ENCODE measurements at places on chromosomes 7 and 10.

- peak; percentile 66 for DNase-seq
These were observed 1.9 kb downstream of the VGF start for GRCh38 chr7:101163279-101164070.

DNA sequence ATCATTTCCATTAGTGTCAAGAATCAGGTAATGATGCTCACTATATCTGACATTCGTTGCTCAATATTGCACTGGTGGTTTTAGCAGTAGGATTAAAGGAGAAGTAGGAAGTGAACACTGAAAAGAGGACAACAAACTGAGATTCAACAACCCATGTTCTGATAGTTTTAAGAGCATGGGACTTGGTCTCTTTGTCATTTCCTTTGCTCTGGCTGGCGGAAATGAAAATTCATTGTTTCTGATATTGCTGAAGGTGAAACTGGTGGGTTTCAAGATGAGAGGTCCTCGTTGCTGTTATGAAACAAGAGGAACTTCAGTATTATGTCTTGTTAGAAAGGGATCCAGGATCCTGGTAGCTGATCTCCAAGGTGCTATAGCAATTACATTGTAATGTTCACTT lies 129.0 kb downstream of the DNAH11 start:
- no peak for DNase-seq

DNA sequence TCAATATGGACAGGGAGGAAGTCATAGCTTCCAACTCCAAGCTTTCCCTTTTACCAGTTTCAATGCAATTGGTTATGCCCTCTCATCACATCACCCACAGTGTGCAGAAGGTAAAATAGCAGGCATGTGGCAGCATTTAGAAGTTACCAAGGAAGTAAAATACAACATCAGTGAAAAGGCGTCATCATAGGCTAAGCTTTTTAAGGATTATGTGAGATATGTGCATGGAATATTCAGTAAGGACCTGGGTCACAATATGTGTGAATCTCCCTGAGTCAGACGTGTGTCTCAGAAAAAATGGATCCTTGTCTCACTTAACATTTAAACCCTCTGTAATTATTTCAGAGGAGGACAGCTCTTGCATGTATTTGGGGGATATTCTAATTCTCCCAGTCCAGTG lies 522.8 kb upstream of the POM121L12 start:
- DNase-seq: no peak

- no peak for DNase-seq
These were observed 71.2 kb upstream of the COL13A1 start for GRCh38 chr10:69730251-69731156.

DNA sequence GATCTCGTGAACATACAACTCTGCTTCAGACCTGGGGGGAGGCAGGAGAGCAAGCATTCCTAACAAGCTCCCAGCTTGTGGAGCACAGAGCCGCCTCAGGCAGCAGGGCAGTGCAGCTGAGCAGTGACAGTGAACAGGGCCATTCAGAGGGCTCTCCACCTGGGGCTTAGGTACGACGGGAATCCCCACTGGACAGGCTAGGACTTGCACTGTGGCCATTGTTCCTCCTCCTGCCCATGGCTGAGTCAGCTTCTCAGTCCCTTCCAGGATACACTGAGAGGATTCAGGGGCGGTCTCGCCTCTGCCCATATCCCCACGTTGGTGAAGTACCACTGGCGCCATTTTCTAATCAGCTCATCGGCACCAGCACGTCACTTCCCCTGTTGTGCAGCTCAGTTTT lies 71.1 kb downstream of the FIGNL1 start:
- DNase-seq: peak; percentile 20

- no peak for DNase-seq
These were observed 16.7 kb downstream of the PSAP start for GRCh38 chr10:71834343-71834674.

- DNase-seq: no peak
These were observed 201.5 kb downstream of the LRMDA start for GRCh38 chr10:75632805-75633462.

GRCh38 chr7:1659696-1660095 lies 10.4 kb upstream of the ELFN1 start:
- no peak for DNase-seq

- DNase-seq: no peak
These were observed 77.7 kb downstream of the WDFY4 start for GRCh38 chr10:48762064-48763042.

- no peak for DNase-seq
These were observed 41.2 kb downstream of the ANLN start for GRCh38 chr7:36430881-36431280.

- DNase-seq: no peak
These were observed 55.9 kb upstream of the ADRB1 start for GRCh38 chr10:113987805-113988204.

GRCh38 chr7:142250705-142251104 lies 7.2 kb downstream of the PRSS58 start:
- no peak for DNase-seq

GRCh38 chr7:145347271-145347670 lies 511.4 kb upstream of the TPK1 start:
- DNase-seq: no peak

DNA sequence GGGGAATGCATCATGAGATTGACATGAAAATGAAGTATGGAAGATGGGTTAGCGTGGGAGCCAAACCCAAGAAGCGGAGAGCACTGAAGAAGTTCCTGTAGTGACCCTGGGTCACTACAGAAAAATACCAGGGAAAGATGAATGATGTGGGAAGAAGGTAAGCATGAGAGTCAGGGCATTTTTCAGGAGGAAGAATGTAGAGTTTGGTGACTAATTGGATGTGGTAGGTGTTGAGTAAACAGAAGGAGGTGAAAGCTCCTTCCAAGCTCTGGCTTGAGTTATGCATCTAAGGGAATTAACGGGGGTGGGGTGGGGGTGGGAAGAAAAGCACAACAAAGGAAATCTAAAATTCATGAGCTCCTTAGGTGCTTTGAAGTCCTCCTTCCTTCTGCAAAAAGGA lies 238.1 kb upstream of the AOAH start:
- no peak for DNase-seq

GRCh38 chr10:102511583-102512274 lies 8.0 kb downstream of the SUFU start:
- peak; percentile 25 for DNase-seq

DNA sequence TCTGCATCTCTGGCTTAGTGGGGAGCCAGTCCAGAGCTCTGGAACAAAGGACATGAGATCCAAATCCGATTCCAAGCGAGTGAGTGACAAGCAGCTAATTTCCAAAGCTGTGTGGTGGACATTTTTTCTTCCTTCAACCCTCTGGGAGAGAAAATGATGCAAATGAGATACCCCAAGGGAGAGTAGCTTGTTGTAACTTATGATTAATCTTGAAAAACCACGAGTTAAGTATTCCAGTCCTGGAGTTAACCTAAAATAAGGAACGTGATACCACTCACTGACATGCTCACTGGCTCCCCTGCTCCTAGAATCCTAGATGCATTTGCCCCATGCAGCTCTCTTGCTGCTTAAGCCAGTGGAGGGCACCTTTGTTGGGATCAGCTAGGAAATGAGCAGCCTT lies 116.0 kb upstream of the HABP2 start:
- no peak for DNase-seq

DNA sequence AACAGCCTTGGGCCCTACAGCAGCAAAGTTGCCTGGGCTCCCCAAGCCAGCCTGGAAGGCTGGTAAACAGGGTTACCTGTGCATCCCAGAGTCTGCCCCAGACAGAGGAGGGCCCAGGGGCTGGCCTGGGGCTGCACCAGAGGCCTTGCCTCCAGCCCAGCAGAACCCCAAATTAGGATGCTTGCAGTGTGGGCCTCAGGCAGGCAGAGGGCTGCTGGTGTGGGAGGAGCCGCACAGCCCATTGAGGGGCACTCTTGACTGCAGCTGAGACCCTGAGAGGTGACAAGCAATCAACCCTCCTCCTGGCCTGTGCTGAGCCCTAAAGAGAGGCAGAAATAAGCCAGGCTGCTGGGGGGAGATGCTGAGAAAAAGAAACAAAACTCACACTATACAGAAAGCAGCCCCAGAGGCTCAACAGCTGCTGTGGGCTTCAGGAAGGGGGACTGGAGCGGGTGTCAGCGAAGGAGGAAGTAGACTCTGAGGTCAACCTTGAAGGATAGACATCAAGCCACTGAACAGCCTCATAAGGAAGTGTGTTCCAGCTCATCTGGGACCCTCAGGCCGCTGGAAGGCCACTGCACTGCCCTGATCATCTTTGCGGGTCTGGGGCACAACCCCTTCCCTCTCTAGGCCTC lies 6.6 kb downstream of the AIFM2 start:
- no peak for DNase-seq

DNA sequence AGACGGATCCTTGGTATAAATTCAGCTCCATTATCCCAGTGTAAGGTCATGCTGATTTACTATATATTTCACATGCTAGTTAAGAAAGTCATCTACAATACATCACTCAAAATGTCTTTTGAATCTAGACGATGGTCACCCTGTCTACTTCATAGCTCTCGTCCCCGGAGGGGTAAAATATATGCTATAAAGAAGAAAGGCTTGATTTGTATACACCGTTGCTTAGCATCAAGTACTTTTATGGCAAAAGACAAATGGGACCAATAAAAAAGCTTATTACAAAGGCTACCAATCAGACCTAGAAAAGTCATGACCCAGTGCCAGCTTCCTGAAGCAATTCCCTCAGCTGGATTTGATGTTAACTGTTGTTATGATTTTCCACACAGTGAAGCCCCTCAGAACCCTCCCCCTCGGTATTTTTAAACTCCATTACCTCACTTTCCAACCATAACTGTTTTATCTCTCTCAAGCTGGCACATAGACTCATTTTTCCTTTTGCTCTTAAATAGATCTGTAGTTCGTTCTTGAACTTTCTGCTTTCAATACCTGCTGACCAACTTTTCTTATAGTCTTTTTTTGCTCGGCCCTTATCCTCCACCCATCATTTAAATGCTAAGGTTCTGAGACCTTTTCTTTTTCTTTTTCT lies 104.9 kb downstream of the DOCK4 start:
- no peak for DNase-seq

GRCh38 chr7:141333459-141333858 lies 217.8 kb upstream of the AGK start:
- no peak for DNase-seq

DNA sequence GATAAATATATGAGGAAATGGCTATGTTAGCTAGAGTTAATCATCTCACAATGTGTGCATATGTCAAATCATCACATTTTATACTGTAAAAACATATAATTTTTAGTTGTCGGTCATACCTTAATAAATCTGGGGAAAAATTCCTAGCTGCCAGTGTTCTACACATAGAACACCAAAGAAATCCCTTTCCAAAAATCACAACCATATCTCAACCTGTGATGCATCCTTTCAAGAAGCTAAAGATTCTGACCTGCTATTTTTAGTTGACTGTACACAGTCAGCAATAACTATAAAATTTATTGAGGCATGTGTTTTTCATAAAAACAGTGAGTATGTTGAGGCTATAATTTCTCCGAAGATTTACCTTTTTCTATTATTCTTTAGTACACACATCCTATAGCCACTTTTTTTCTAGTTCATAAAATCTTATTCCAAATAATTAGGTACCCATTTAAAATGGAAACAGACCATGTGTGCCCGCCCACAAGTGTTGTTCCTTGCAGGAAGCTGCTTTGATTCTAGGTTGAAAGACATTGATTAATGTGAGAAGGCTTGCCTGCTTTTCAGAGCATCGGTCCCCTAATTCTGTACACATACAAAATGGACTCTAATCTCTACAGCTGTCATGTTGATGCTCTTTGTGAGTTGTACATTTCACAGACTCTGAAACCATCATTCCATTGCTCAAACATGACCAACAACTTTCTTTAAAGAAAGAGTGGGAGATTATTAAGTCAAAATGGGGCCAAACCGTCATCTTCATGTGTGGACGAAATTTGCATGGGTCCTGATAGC lies 117.5 kb upstream of the LRRN3 start:
- DNase-seq: no peak

- no peak for DNase-seq
These were observed 52.9 kb downstream of the CPXM2 start for GRCh38 chr10:123838596-123839310.

GRCh38 chr7:209906-210305 lies 17.5 kb downstream of the FAM20C start:
- DNase-seq: no peak

- no peak for DNase-seq
These were observed 91.2 kb upstream of the MYL10 start for GRCh38 chr7:101720324-101720723.

DNA sequence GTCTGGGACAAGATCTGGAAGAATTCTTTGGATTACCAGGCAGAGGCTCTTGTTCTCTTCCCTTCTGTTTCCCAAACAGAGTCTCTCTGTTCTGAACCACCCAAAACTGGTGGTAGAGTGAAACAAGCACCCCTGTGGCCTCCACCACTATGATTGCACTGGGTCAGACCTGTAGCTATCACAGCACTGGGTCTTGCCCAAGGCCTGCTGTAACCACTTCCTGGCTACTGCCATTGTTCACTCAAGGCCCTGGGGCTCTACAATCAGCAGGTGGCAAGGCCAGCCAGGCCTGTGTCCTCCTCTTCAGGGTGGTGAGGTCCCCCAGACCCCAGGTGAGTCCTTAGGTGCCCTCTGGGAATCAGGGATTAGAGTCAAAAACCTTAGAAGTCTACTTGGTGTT lies 4.1 kb upstream of the LRRC17 start:
- DNase-seq: no peak

DNA sequence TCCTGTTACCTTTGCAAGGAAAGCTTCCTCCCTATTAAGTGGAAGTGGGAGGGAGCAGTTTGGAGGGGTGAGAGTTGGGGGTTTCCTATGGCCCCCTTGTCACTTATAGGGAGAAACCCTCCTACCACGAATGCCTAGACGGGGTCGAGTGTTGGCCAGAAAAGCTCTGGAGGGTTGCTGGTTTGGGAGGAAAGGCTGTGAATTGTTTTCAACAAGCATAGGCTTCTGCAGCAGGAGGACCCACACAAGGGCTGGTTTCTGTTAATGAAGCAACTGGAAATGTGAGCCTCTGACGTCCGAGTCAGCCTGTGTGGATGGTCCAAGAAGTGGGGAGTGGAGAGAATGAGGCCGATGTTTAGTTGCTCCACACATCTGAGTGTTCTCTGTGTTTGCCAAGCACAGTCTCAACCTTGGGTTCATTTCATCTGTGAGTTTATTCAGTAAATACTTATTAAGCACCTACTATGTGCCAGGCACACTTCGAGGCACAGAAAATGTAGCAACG lies 37.3 kb upstream of the LEP start:
- DNase-seq: no peak

- no peak for DNase-seq
These were observed 85.8 kb downstream of the GRK5 start for GRCh38 chr10:119292968-119293760.

- no peak for DNase-seq
These were observed 690.6 kb downstream of the LRMDA start for GRCh38 chr10:76122056-76122455.

DNA sequence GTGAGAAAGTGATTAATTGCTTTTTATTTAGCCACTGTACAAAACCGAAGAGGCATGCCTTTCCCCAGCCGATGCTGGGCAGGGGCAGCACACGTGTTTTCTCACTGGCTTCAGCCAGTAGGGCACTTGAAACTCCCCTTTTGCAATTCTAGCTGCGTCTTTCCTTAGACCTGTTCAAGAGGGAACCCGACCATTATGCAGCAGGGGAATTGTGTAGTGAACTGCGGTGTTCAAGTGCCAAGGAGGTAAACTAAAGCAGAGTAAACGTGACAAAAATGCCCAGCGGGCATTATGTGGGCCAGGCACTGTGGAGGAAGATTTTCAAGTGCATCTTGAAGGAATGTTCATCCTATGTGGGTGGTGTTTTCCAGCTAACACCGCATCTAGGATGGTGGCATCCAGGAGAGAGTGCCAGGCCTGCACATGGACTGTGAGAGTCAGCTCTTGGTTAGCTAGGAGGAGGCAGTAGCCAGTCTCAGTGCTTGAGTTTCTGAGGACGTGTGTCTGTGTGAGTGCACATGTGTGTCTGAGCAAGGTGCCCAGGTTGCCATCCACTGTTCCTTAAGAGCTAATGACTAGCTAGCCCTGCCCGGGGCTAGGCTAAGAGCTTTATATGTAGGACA lies 3.3 kb downstream of the WIPF3 start:
- no peak for DNase-seq

Data from activated CD8-positive, alpha-beta T cell treated with anti-CD3 and anti-CD28 coated beads, Interleukin-2, amount 10 ng/mL, durations not matched to agents 7 days and 5 days (primary cell).